Caco-2 (cell line): ENCODE measurements at places on chromosomes 4 and X. TPM values are rescaled to one million over a fixed set of nuclear protein-coding genes. Genes with fewer than 3 reads are reported as not detected.

Gene RAB39B
- 0.18 and 0.23 TPM in 2 replicates for total RNA-seq

Gene DSPP
- total RNA-seq, result not detected in 2 replicates

Gene POU4F2
- not detected in 2 replicates for total RNA-seq

Gene FAM9B
- not detected in 2 replicates for total RNA-seq

DNA sequence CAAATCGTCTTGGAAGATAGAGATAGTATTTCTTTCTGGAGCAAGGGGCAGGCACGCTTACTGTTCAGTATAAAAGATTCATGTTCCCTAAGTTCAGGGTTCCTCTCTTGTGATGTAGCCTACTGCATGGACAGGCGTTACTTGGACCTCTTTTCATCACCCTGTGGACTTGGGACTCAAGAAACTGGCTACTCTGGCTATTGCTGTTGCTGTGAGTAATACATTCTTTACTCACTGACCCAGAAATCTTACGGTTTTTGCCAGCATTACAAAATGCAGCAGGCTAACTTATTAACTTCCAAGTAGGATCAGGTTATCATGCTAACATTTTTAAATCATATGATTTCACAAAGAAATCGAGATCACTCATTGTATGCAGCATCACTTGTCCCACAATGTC, 12.8 kb upstream of the GUCY1B1 start:
- H3K4me1 ChIP-seq, result no peaks in the 10 kb centered on the region
- H3K4me3 ChIP-seq, result no peak overlapping the region
- no peaks in the 10 kb centered on the region for H3K27me3 ChIP-seq
- H3K36me3 ChIP-seq, result no peaks in the 10 kb centered on the region
- DNase-seq, result no peak

GRCh38 chr4:6180841-6181631, 19.3 kb downstream of the JAKMIP1 start:
- DNase-seq, result no peak
- H3K4me3 ChIP-seq, result no peak overlapping the region
- H3K27me3 ChIP-seq, result no peaks in the 10 kb centered on the region
- H3K4me1 ChIP-seq, result no peaks in the 10 kb centered on the region
- H3K27ac ChIP-seq, result no peak overlapping the region
- H3K36me3 ChIP-seq, result no peaks in the 10 kb centered on the region

GRCh38 chr4:166198041-166198440, 325.0 kb downstream of the TLL1 start:
- no peaks in the 10 kb centered on the region for H3K36me3 ChIP-seq
- no peak for DNase-seq
- no peaks in the 10 kb centered on the region for H3K27me3 ChIP-seq
- H3K4me1 ChIP-seq, result no peaks in the 10 kb centered on the region

DNA sequence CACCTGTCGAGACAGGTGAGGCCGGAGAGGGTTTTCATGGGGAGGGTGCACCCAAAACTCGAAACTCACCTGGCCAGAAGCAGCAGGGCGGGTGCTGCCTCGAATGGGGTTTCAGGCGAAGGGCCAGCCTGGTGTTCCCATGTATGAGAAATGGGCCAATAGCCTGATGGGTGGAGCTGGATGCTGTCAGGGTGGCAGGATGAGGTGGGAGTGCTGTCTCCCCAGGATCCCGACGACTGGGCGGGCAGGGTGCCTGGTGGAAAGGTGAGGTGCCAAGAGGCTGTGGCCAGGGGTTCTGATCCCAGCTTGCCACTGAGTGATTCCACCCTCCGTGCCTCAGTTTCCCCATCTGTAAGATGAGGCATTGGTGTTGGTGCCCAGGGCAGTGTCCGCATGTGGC, 16.8 kb upstream of the SH3TC1 start:
- DNase-seq, result no peak
- no peak overlapping the region for H3K27ac ChIP-seq
- H3K27me3 ChIP-seq, result no peaks in the 10 kb centered on the region
- no peak overlapping the region for H3K4me3 ChIP-seq
- H3K4me1 ChIP-seq, result peaks cover 37% of the 10 kb centered on the region
- H3K36me3 ChIP-seq, result no peaks in the 10 kb centered on the region

- no peak for DNase-seq
- H3K27me3 ChIP-seq, result no peaks in the 10 kb centered on the region
- H3K36me3 ChIP-seq, result no peaks in the 10 kb centered on the region
- H3K4me3 ChIP-seq, result no peak overlapping the region
Measured at GRCh38 chr4:143701365-143701764, 890 bp upstream of the FREM3 start.

DNA sequence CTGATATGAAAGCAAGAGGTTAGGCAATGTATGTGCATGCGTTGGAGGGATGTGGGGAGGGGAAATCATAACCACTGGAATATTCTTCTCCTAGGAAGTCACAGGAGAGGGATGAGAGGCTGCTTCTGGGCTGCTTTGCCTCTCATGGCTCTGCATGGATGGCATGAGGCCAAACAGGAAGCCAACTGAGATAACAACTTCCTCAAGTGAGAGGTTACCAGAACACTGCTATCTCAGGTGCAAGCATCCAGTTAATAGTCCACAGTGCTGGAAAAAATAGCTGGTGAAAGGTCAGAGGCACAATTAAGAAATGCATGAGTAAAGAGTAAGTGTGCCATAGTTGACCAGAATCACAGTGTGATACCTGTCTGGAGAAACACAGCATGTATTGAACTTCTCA, 113.3 kb downstream of the ELOVL6 start:
- no peaks in the 10 kb centered on the region for H3K27me3 ChIP-seq
- no peak overlapping the region for H3K27ac ChIP-seq
- no peak overlapping the region for H3K4me3 ChIP-seq
- H3K4me1 ChIP-seq, result no peaks in the 10 kb centered on the region
- H3K36me3 ChIP-seq, result no peaks in the 10 kb centered on the region

- DNase-seq, result no peak
- no peaks in the 10 kb centered on the region for H3K4me1 ChIP-seq
- no peaks in the 10 kb centered on the region for H3K27me3 ChIP-seq
- H3K27ac ChIP-seq, result no peak overlapping the region
- H3K36me3 ChIP-seq, result no peaks in the 10 kb centered on the region
- H3K4me3 ChIP-seq, result no peak overlapping the region
Measured at GRCh38 chrX:37921758-37922157, 74.4 kb upstream of the DYNLT3 start.

- no peak overlapping the region for H3K27ac ChIP-seq
- DNase-seq, result no peak
- H3K27me3 ChIP-seq, result no peaks in the 10 kb centered on the region
- H3K4me3 ChIP-seq, result no peak overlapping the region
Measured at GRCh38 chr4:3451956-3452355, 10.2 kb downstream of the HGFAC start.

- H3K27me3 ChIP-seq, result no peaks in the 10 kb centered on the region
- H3K4me1 ChIP-seq, result no peaks in the 10 kb centered on the region
- H3K27ac ChIP-seq, result no peak overlapping the region
- DNase-seq, result no peak
- H3K36me3 ChIP-seq, result no peaks in the 10 kb centered on the region
- no peak overlapping the region for H3K4me3 ChIP-seq
Measured at GRCh38 chr4:138317175-138317748, 75.1 kb upstream of the SLC7A11 start.

DNA sequence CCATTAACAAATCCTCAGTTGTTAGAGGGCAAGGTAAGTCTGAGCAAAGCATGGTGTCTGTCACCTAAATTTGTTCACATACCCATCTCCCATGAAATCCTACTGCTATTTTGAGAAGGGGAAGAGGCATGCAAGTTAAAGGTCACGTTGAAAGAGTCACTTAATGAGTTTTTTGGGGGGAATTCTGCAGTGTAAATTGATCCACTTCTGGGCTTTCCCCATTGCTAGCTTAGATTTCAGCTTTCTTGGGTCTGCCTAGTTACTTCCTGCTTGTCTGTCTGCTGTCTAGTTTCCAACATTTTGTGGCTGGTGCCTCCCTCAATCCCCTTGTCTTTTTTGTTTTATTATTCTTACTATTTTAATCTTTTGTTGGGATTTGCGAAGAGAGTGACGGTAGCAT, 32.0 kb downstream of the CEP135 start:
- H3K27me3 ChIP-seq, result no peaks in the 10 kb centered on the region
- H3K4me3 ChIP-seq, result no peak overlapping the region
- H3K27ac ChIP-seq, result no peak overlapping the region
- no peaks in the 10 kb centered on the region for H3K36me3 ChIP-seq
- no peaks in the 10 kb centered on the region for H3K4me1 ChIP-seq

GRCh38 chrX:117972711-117973109, 143.9 kb downstream of the KLHL13 start:
- H3K4me1 ChIP-seq, result 0 out of 2 replicates have a peak, but pooled peaks cover 4% of the 10 kb centered on the region
- no peak overlapping the region for H3K27ac ChIP-seq
- H3K4me3 ChIP-seq, result no peak overlapping the region
- H3K36me3 ChIP-seq, result no peaks in the 10 kb centered on the region
- no peak for DNase-seq

GRCh38 chrX:43718956-43719355, 62.9 kb downstream of the MAOA start:
- H3K4me1 ChIP-seq, result no peaks in the 10 kb centered on the region
- no peaks in the 10 kb centered on the region for H3K36me3 ChIP-seq
- DNase-seq, result no peak
- no peak overlapping the region for H3K4me3 ChIP-seq

- H3K27ac ChIP-seq, result no peak overlapping the region
- no peaks in the 10 kb centered on the region for H3K27me3 ChIP-seq
- no peak overlapping the region for H3K4me3 ChIP-seq
- H3K4me1 ChIP-seq, result no peaks in the 10 kb centered on the region
Measured at GRCh38 chrX:4005281-4005680, 291.8 kb upstream of the PRKX start.

- no peaks in the 10 kb centered on the region for H3K27me3 ChIP-seq
- no peaks in the 10 kb centered on the region for H3K36me3 ChIP-seq
- peaks cover 25% of the 10 kb centered on the region for H3K4me1 ChIP-seq
- H3K27ac ChIP-seq, result no peak overlapping the region
Measured at GRCh38 chr4:119525005-119525749, 103.4 kb downstream of the PDE5A start.

- no peaks in the 10 kb centered on the region for H3K36me3 ChIP-seq
- peaks cover 9% of the 10 kb centered on the region; the same call in 1 of the 2 replicates for H3K4me1 ChIP-seq
- H3K27me3 ChIP-seq, result no peaks in the 10 kb centered on the region
- DNase-seq, result no peak
- H3K4me3 ChIP-seq, result no peak overlapping the region
Measured at GRCh38 chr4:25859429-25860148, 3.2 kb downstream of the SEL1L3 start.

- no peaks in the 10 kb centered on the region for H3K27me3 ChIP-seq
- no peaks in the 10 kb centered on the region for H3K4me1 ChIP-seq
- DNase-seq, result no peak
Measured at GRCh38 chrX:100750883-100751282, 19.0 kb upstream of the SYTL4 start.

DNA sequence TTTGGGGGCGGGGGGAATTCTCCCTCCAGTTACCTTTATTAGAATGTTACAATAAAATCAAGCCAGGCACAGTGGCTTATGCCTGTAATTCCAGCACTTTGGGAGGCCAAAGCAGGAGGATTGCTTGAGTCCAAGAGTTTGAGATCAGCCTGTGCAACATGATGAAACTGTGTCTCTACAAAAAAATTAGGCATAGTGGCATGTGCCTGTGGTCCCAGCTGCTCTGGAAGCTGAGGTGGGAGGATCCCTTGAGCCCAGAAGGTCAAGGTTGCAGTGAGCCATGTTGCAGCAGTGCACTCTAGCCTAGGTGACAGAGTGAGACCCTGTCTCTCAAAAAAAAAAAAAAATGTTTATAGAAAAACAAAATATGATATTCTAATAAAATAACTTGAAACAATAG, 5.3 kb upstream of the UBE2D3 start:
- H3K36me3 ChIP-seq, result no peaks in the 10 kb centered on the region
- H3K4me3 ChIP-seq, result no peak overlapping the region
- no peaks in the 10 kb centered on the region for H3K27me3 ChIP-seq
